ENCODE measurements at places on chromosomes 3 and 15. TPM values are rescaled to one million over a fixed set of nuclear protein-coding genes. Genes with fewer than 3 reads are reported as not detected.

Gene TNFAIP8L3
- total RNA-seq, result not detected

Gene TUBGCP4
- total RNA-seq, result 24.0 TPM

Gene SLC12A1
- not detected for total RNA-seq

Gene LINGO1
- total RNA-seq, result 8.8 TPM

Gene ZWILCH
- total RNA-seq, result 49.7 TPM
